ENCODE measurements at places on chromosomes 5 and 9.

DNA sequence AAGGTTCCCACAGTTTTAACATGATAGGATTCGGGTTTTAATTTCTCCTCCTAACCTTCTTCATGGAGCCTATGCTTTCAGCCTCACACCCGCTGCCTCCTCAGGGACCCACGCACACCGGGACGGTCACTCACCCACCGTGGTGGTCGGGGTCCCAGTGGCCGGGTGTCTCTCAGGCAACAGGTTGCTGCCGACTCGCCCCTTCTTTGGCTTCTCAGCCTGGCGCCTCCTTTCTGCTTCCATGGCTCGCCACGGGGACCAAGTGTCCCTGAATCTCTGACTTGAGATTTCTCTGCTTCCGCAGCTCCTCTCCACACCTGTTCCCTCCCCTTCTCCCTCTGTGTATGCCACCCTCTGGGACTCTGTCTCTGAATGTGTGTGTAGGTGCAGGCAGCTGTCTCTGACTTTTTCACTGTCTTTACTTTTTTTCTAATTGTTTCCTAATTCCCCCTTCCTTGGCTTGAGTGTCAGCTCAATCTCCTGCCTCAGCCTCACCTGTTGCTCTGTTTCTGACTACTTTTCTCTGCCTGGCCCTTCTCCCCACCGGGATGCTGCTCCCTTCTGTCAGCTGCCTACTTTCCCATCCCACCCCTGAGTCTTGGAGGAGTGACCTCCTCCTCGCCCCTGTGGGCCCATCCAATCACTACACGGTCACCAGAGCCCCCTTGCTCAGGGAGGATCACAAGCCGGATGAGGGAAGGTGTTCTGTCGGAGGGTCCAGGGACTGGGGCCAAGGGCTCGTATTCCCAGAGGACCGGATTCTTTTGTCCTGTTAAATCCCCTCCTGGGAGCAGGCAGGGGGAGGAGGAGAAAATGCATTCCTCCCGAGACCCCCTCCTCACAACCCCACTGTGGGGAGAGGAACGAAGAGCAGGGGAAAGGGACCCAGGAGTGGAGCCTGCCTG is at the start of gene PROP1:
Gene PROP1 (minus strand): TSS at position 552 of the 905 bp plus-strand sequence. CDS start 309 bp downstream, at position 243.
- DNase-seq: no peak

- DNase-seq: no peak
Measured at GRCh38 chr5:124373883-124374282, 372.6 kb downstream of the ZNF608 start.

GRCh38 chr5:458547-459353 is 15.8 kb downstream of the EXOC3 start:
- no peak for DNase-seq

GRCh38 chr5:446883-447263 is 3.9 kb downstream of the EXOC3 start:
- no peak for DNase-seq

- no peak for DNase-seq
Measured at GRCh38 chr5:160442824-160443431, 21.3 kb downstream of the PTTG1 start.

DNA sequence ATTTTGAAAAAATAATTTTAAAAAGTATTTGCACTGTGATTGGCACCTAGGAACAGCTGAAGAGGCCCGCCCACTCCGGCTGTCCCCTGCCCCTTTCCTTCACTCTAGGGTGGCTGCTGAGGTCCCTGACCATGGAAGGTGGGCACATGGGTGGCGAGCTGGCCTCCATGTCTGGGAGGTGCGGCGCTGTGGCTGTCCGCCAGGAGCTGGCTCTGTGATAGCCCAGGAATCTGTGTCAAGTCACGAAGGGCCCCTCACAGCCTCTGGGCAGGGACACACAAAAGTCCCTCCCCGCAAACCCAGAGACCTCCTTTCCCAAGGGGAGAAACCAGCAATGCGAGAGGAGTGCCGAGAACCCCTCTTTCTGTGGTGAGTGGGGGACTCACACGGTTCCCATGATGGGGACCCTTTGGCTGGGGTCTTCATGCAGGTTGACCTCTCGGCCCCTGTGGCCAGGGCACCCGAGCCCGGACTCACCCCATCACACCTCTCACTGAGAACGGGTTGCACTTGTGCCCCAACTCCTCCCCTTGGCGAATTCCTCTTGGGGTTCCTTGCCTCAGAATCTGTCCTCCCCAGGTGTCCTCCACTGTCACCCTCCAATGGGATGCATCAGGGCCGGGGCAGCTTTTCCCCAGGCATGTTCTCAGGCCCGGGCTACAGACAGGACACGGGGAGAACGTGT is 168.0 kb downstream of the GAPVD1 start:
- no peak for DNase-seq

DNA sequence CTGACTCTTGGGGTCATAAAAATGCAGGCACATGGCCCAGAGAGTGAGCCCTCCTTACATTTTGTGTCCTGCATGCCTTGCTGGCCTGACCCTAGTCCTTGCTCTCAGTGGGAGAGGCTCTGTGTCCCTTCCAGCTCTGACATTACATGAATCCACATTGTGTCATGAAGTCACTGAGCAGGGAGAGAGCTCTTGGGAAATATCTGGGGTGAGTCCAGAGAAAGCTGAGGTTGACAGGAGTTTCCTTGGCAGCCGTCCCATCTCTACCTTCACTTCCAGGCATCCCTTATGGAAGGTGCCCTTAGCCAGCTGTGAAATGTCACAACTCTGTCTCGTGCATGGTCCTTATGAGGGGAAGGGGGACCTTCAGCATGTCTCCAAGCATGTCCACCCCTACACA is 41.0 kb downstream of the FAT2 start:
- DNase-seq: no peak

GRCh38 chr5:170216257-170216864 is 16.4 kb upstream of the C5orf58 start:
- DNase-seq: no peak

DNA sequence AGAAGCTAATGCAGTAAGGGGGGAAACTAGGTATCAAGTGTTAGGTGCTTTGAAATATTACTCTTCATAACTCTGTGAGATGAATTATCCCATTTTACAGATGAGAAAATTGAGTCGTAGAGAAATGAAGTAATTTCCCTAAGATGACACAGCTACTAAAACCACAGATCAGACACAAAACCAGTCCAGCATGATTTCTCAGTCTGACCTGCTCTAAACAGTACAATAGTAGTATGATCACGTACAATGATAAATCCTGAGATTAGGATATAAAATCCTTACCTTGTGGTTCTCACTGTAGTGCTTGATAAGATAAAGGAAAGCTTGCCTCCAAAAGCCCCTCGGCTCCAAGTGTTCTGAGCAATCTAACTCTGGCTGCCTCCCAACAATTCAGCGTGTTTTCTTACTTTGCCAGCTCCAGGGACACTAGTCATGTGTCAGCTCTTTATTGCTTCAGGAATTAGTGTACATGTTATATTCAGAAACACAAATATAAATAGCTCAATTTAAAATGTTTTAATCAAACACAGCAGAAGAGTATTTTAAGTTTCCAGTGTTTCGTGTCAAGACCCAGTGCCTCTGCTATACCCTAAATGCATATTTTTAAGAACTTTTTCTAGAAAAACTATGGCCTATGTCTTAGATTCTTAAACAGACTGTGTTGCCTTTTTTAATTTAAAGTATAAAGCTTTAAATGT is 243.6 kb downstream of the DENND1A start:
- DNase-seq: no peak

DNA sequence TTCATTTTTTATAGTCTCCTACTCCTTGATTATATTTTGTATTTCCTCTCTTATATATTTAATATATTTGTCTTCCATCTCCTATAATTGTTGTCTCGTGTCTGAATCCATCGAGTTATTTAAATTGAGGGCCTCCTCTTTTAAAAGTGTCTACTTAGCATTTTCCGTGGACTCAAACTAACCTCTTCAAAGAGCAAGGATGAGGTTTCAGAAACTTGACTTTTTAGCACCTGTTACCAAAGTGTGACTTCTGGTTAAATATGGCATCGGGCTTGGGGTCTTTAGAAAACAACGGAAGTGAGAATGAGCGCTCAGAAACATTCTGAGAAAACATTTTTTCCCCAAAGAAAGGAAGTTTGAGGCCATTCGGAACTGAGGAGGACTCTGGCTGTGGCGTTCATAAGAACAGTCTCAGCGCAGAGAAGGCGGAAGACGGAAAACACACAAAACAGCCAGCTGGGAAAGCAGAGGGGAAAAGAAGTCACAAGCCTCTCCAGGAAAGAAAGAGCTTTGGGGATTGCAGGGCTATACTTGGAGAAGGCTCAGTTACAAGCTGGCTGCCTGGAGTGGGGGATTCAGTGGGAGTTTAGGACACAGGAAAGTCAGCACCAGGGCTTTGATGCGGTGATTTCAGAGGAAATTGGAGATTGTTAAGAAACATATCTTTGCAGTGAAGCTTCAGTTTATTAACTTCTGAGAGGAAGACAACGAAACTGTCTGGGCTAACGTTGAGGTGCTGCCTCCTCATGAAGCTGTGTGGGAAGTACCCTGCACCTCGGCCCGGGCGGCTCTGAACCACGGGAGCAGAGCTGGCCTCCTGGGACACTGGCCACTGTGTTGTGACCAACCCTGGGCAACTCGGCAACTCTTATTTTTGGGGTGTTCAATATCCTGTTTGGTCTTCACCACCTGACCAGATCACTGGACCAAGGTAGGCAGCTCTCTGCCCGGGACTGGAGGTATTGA is 25.1 kb upstream of the IRX2 start:
- DNase-seq: no peak

DNA sequence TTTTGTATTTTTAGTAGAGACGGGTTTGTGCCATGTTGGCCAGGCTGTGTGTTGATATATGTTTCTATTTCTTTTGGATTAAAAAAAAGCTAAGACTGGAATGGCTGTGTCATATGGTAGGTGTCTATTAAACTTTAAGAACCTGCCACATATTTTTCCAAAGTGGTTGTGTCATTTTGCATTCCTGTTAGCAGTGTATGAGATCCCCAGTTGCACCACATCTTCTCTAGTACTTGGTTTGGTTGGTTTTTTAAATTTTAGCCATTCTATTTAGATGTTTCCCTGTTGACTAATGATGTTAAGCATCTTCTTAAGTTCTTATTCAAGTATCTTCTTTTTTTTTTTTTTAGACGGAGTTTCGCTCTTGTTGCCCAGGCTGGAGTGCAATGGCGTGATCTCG is 36.2 kb upstream of the MEGF9 start:
- DNase-seq: no peak

DNA sequence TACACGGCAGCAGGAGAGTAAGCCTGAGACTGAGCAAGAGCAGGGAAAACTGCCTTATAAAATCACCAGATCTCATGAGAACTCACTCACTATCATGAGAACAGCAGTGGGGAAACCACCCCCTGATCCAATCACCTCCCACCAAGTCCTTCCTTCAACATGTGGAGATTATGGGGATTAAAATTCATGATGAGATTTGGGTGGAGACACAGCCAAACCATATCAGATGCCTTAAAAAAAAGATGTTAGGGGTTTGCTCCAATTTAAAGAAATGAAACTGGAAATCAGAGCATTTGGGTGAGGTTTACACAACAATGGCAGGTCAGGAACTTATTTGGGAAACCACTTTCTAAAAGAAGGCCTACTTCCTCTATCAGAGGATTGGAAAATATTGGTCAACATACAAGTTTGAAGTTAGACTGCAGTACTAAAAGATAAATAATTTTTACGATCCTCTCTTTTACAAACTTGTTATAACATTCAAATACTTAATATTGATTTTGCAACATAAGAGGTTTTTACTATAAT is 105.1 kb downstream of the FBN2 start:
- no peak for DNase-seq

GRCh38 chr9:121786998-121787422 is 135.6 kb downstream of the DAB2IP start:
- no peak for DNase-seq

DNA sequence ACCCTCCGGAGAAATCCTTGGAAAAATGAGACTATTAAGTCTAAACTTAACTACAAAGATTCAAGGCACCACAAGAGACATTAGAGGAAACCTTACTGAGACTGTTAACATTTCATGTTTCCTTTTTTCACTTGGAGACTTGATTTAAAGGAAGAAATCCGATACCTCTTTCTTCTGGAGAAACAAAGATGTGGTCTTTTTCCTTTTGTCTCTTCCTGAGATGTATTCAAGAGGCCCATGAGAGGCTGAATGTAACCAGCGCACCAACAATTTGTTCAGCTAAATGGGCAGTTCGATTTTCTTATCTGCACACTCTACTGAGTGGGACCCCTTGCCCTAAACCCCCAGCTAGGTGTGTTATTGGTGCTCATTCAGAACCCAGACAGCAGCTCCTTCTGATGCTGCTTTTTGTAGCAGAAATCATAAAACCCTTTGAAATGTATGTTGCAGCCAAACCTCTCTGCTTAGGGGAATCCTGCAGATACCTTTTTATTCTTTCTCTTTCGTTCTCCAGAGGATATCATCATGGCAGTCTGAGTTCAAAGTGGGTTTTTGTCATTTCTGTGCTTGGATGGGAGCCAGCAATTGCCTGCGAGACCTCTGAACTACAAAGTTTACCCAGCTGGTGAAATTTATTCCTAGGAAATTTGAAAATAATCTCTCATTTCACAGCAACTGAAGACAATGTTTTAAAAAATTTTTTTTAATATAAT is 41.9 kb upstream of the ACTBL2 start:
- no peak for DNase-seq

DNA sequence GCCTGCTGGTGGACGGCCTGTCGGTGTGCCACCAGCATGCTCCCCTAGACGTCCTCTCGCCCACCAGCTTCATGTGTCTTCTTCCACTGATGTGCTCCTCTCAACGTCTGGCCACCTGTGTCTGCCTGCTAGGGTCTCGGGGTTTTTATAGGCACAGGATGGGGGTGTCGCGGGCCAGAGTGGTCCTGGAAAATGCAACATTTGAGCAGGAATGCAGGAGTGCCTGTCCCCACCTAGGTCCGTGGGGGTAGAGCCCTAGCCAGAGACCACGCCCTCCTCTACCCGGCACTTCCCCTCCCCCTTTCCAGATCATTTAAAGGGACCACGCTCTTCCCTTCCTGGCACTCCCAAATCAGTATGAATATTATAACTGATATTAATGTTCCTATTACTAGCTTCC is 48.0 kb upstream of the OSMR start:
- DNase-seq: no peak

GRCh38 chr5:111439473-111440075 is 72.8 kb downstream of the STARD4 start:
- no peak for DNase-seq

DNA sequence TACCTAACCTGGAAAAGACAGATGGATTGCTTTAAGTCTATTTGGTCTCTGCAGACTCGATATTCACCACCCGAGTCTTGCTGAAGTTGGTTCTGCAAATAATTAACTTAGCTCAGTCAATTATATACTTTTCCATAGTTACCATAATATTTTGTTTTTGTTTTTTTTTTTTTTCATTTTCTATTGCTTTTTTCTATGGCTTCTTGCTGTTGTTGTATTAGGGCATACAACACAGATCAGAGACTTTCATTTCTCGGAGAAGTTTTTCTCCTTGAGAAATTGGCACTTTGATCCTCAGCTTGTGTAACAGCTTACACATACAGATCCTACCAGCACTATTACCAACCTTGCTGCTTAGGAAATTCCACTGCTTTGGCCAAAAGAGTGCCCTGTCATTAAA is 88.0 kb downstream of the GPR21 start:
- DNase-seq: no peak

- no peak for DNase-seq
Measured at GRCh38 chr9:133472277-133472645, 6.6 kb downstream of the SLC2A6 start.

GRCh38 chr9:101999441-101999840 is 261.0 kb upstream of the GRIN3A start:
- no peak for DNase-seq
